ENCODE measurements at places on chromosomes 2 and 18. TPM values are rescaled to one million over a fixed set of nuclear protein-coding genes. Genes with fewer than 3 reads are reported as not detected.

DNA sequence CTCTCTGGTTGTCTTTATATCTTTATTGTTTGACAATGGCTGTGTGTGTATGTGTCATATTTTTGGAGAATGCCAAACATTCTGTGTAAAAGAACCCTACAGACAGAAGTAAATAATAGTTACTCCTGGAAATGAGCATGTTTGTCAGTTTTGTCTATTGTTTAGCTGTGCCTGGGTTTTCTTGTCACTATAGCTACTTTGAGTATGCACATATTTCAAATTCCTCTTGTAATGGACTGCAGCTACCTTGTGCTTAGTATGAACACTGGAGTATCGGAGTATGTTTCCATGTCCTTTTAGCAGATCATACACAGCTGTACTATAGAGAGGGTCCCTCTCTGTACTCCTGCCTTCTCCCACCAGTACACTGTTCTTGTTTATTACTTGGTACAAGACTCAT, 58.0 kb upstream of the DOCK10 start:
- H3K27ac ChIP-seq = no peak overlapping the region
- no peak overlapping the region for H3K4me3 ChIP-seq
- no peaks in the 10 kb centered on the region for H3K4me1 ChIP-seq

The SCYGR4 gene
- not detected for total RNA-seq

GRCh38 chr2:649426-650342, 27.5 kb downstream of the TMEM18 start:
- H3K27me3 ChIP-seq = peaks cover 3% of the 10 kb centered on the region
- DNase-seq = no peak
- no peaks in the 10 kb centered on the region for H3K4me1 ChIP-seq
- H3K27ac ChIP-seq = no peak overlapping the region
- H3K36me3 ChIP-seq = no peaks in the 10 kb centered on the region

- H3K36me3 ChIP-seq = peaks cover 11% of the 10 kb centered on the region
- H3K27me3 ChIP-seq = no peaks in the 10 kb centered on the region
- H3K4me3 ChIP-seq = no peak overlapping the region
- no peak for DNase-seq
- H3K27ac ChIP-seq = no peak overlapping the region
- H3K4me1 ChIP-seq = no peaks in the 10 kb centered on the region
Measured at GRCh38 chr2:112162341-112162740, 24.2 kb downstream of the FBLN7 start.

The ELOA2 gene
- not detected for total RNA-seq

GRCh38 chr2:157986761-157987160, 110.6 kb upstream of the ACVR1 start:
- no peak overlapping the region for H3K4me3 ChIP-seq
- no peak overlapping the region for H3K27ac ChIP-seq
- peaks cover 5% of the 10 kb centered on the region for H3K4me1 ChIP-seq
- peaks cover 42% of the 10 kb centered on the region for H3K27me3 ChIP-seq
- H3K36me3 ChIP-seq = no peaks in the 10 kb centered on the region

GRCh38 chr18:78770823-78771139, 208.8 kb upstream of the SALL3 start:
- no peak for DNase-seq
- H3K4me3 ChIP-seq = no peak overlapping the region
- H3K27me3 ChIP-seq = no peaks in the 10 kb centered on the region
- peak overlapping the region; percentile 19 for H3K27ac ChIP-seq
- H3K36me3 ChIP-seq = no peaks in the 10 kb centered on the region
- H3K4me1 ChIP-seq = peaks cover 5% of the 10 kb centered on the region

DNA sequence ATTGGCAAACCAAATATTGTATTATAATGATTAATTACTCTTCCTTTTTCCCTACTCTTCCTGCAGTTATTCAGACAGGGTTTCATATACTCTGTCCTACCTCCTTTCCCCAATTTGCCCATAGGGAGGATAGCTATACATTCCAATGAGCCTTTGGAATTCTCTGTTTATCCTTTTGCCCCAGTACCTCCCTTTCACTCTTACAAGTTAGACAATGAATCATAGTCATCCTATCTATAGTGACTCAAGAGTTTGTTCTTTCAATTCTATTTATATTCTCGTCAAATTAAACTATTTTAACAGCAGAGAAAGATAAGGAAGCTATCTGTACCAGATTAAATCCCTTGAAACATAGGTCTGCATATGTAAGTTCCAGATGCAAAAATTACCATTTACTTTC, 437.5 kb downstream of the NR4A2 start:
- no peak for DNase-seq
- peaks cover 4% of the 10 kb centered on the region for H3K4me1 ChIP-seq
- H3K4me3 ChIP-seq = no peak overlapping the region
- H3K36me3 ChIP-seq = peaks cover 12% of the 10 kb centered on the region

The LINC00305 gene
- total RNA-seq = not detected

DNA sequence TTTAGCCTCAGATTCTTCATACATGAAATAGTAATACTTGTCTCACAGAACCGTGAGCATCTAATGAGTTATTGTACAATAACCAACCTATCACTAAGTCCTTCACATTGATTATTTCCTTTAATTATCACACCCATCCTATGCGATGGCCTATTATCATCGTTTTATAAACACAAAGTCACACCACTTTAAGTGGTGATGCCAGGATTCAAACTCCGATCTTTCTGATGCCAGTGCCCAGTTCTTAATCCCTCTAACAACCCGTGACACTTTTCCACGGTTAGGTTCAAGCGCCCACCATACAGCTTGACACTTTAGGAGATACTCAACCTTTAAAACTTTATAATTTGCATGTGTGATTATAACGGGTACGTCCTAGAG, 523 bp upstream of the ALMS1 start:
- H3K4me1 ChIP-seq = peaks cover 30% of the 10 kb centered on the region
- no peak for DNase-seq
- peaks cover 6% of the 10 kb centered on the region for H3K36me3 ChIP-seq
- peak overlapping the region; percentile 7 for H3K27ac ChIP-seq
- peak overlapping the region; percentile 98 for H3K4me3 ChIP-seq

The BOLL gene
- total RNA-seq = not detected

DNA sequence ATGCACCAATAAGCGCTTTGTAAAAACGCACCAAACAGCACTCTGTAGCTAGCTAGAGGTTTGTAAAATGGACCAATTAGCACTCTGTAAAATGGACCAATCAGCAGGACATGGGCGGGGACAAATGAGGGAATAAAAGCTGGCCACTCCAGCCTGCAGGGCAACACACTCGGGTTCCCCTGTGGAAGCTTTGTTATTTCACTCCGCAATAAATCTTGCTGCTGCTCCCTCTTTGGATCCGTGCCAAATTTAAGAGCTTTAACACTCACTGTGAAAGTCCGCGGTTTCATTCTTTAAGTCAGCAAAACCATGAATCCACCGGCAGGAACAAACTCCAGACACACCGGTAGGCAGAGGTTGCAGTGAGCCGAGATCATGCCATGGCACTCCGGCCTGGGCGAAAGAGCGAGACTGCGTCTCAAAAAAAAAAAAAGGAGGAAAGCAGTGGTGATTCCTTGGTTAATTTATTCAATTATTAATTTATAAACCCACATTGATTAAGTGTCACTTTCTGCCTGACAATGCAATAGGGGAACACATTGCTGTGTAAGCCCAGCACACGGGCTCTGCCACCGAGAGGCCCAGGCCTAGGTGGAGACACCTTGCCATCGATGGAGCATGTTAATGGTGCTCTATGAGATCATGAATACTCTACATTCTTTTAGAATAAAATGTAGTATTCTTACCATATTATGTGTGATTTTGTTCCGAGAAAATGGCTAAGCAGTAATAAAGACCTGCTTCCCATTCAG, 687.6 kb upstream of the HS6ST1 start:
- no peaks in the 10 kb centered on the region for H3K4me1 ChIP-seq
- no peak overlapping the region for H3K27ac ChIP-seq
- H3K36me3 ChIP-seq = no peaks in the 10 kb centered on the region
- H3K27me3 ChIP-seq = no peaks in the 10 kb centered on the region

The MFSD2B gene
- total RNA-seq = 0.61 TPM

The ALPI gene
- total RNA-seq = not detected

DNA sequence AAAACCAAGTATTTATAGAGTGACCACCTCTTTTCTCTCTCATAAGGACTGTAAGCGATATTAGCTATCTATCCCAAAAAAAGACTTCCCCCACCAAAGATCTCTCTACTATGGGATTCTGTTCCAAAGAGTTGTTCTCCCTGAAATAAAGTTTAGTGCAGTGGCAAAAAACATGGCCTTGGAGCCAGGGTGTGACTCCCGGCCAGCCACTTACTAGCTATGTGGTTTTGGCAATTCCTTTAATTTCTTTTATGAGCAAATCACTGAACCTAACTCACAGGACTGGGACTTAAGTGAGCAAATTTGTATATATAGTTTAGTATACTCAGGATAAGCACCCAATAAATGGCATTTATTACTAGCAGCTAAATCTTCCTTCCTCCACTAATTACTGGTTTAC, 42.6 kb downstream of the SESTD1 start:
- H3K4me3 ChIP-seq = no peak overlapping the region
- no peaks in the 10 kb centered on the region for H3K27me3 ChIP-seq
- peaks cover 35% of the 10 kb centered on the region for H3K4me1 ChIP-seq
- DNase-seq = no peak

- H3K4me1 ChIP-seq = peaks cover 8% of the 10 kb centered on the region
- no peak overlapping the region for H3K4me3 ChIP-seq
- no peak for DNase-seq
- H3K27ac ChIP-seq = no peak overlapping the region
Measured at GRCh38 chr2:212940816-212941215, 210.6 kb downstream of the IKZF2 start.

GRCh38 chr2:238847841-238848690, at the start of gene TWIST2:
TWIST2 (plus strand) TSS chr2:238848085; CDS start chr2:238848216, 131 bp downstream.
- peaks cover 11% of the 10 kb centered on the region for H3K4me1 ChIP-seq
- peak within 1 kb of the TSS; percentile 64 for H3K4me3 ChIP-seq
- peaks cover 89% of the 10 kb centered on the region for H3K27me3 ChIP-seq
- no peaks in the 10 kb centered on the region for H3K36me3 ChIP-seq

- H3K27me3 ChIP-seq = no peaks in the 10 kb centered on the region
- no peaks in the 10 kb centered on the region for H3K4me1 ChIP-seq
- H3K4me3 ChIP-seq = no peak overlapping the region
- no peak overlapping the region for H3K27ac ChIP-seq
Measured at GRCh38 chr18:34650121-34650545, 60.0 kb upstream of the DTNA start.

DNA sequence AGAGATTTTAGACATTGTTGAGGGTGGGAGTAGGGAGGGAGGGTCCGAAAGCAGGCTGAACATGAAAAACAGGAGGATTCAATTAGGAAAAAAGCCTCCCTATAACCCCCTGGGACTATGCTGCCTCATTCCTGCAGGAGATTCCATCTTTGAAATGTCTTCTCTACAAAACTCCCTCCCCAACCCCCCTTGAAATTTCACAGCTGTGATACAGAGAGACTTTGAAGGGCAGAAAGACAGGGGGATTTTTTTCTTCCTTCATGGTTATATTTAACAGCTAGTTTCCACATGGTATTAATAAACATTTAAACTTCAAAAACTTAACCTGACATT, 57.6 kb downstream of the TRIB2 start:
- no peak overlapping the region for H3K27ac ChIP-seq
- H3K36me3 ChIP-seq = no peaks in the 10 kb centered on the region
- H3K4me3 ChIP-seq = no peak overlapping the region
- peaks cover 35% of the 10 kb centered on the region for H3K4me1 ChIP-seq
- H3K27me3 ChIP-seq = peaks cover 2% of the 10 kb centered on the region

The KCNJ13 gene
- total RNA-seq = not detected

GRCh38 chr2:145652571-145653545, 1132.9 kb upstream of the ZEB2 start:
- H3K4me1 ChIP-seq = peaks cover 14% of the 10 kb centered on the region
- no peaks in the 10 kb centered on the region for H3K27me3 ChIP-seq
- H3K27ac ChIP-seq = no peak overlapping the region
- no peak overlapping the region for H3K4me3 ChIP-seq

The CAPN14 gene
- 0.47 TPM for total RNA-seq

DNA sequence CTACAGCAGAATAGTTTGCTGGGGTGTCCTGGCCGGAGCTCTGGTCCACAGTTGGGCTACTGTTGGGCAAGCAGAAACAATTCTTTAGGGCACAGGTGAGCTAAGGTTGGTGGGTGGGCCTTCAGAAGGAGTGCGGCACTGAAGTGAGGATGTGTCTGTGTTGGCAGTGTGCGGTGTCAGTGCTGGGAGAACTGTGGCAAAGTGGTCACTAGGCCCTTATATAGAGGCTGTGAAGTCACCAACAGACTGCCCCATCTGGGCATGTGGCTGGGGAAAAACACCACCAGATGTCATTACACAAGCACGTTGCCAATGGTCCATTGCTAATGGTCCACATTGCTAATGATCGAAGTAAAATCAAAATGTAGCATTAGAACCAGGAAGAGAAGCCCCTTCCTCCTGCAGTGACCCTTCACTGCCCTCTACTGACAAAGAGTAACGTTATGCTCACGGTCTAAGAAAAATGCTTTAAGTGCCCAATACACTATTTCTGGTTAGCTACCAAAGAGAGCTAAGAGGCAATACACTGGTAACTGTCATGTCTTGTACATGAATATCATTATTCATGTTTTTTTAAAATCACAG, 21.3 kb downstream of the SCN1A start:
- no peak overlapping the region for H3K4me3 ChIP-seq
- H3K27ac ChIP-seq = peak overlapping the region; percentile 23
- H3K36me3 ChIP-seq = peaks cover 6% of the 10 kb centered on the region
- DNase-seq = no peak
